ENCODE measurements at places on chromosomes 3 and 15. TPM values are rescaled to one million over a fixed set of nuclear protein-coding genes. Genes with fewer than 3 reads are reported as not detected.

The LRTM1 gene
- polyA plus RNA-seq = 86.2 TPM

The DLEC1 gene
- 0.53 TPM for polyA plus RNA-seq

The SLC28A1 gene
- 0.96 TPM for polyA plus RNA-seq

The BMF gene
- polyA plus RNA-seq = 15.3 TPM

The ZNF774 gene
- polyA plus RNA-seq = 2.3 TPM

The CDHR4 gene
- polyA plus RNA-seq = 0.06 TPM

The GCSAM gene
- polyA plus RNA-seq = 0.82 TPM

The TGM5 gene
- polyA plus RNA-seq = not detected

The SNTN gene
- polyA plus RNA-seq = not detected

The ST3GAL6 gene
- polyA plus RNA-seq = 7.5 TPM

The FES gene
- polyA plus RNA-seq = 13.1 TPM

The CCDC54 gene
- polyA plus RNA-seq = 2.9 TPM

The AADACL2 gene
- polyA plus RNA-seq = 2.5 TPM

The GOLGA8G gene
- polyA plus RNA-seq = not detected

Measured in muscle of leg (tissue), 16 donors.